ENCODE measurements at places on chromosomes 2 and 18. TPM values are rescaled to one million over a fixed set of nuclear protein-coding genes. Genes with fewer than 3 reads are reported as not detected.

DNA sequence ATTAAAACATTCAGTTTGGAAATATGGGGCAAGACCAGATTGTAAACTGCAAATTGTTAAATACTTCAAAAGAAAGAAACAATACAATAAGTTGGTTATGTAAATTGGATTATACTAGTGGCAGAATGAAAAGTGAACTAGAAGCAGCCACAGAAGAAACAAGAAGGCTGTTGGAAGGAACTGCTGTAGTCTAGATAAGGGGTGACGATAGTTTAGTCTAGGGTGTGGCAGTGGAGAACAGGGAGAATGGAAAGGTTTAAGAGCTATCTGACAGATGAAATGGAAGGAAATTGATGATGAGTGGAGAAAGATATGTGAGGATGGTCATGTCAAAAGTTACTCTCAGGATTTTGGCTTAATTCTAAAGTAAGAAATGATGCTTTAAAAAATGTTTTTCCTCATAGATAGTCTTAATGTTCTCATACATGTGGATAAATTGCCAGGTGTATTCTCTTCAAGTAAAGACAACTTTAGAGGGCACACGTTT lies 179.7 kb downstream of the GPD2 start:
- H3K27ac ChIP-seq = no peak overlapping the region
- no peak for DNase-seq
- H3K27me3 ChIP-seq = peaks cover 18% of the 10 kb centered on the region
- no peaks in the 10 kb centered on the region for H3K36me3 ChIP-seq

- no peak overlapping the region for H3K27ac ChIP-seq
- H3K4me1 ChIP-seq = no peaks in the 10 kb centered on the region
- no peak for DNase-seq
- no peak overlapping the region for H3K4me3 ChIP-seq
- H3K27me3 ChIP-seq = peaks cover 37% of the 10 kb centered on the region
Measured at GRCh38 chr2:120419073-120419472, 73.1 kb downstream of the INHBB start.

GRCh38 chr2:219210196-219210885 lies 3.8 kb downstream of the ZFAND2B start:
- H3K27me3 ChIP-seq = no peaks in the 10 kb centered on the region
- peak overlapping the region; percentile 94 for H3K27ac ChIP-seq
- H3K36me3 ChIP-seq = no peaks in the 10 kb centered on the region
- peaks cover 20% of the 10 kb centered on the region for H3K4me1 ChIP-seq
- H3K4me3 ChIP-seq = no peak overlapping the region

- peak overlapping the region; percentile 93 for H3K27ac ChIP-seq
- DNase-seq = no peak
- H3K4me3 ChIP-seq = no peak overlapping the region
- H3K27me3 ChIP-seq = no peaks in the 10 kb centered on the region
- peaks cover 3% of the 10 kb centered on the region for H3K36me3 ChIP-seq
Measured at GRCh38 chr18:44723411-44723810, 42.7 kb downstream of the SETBP1 start.

GRCh38 chr2:205748639-205749038 lies 66.3 kb downstream of the NRP2 start:
- DNase-seq = no peak
- H3K36me3 ChIP-seq = peaks cover 2% of the 10 kb centered on the region
- H3K4me1 ChIP-seq = no peaks in the 10 kb centered on the region
- H3K27me3 ChIP-seq = peaks cover 68% of the 10 kb centered on the region

- H3K27ac ChIP-seq = no peak overlapping the region
- no peak for DNase-seq
- H3K4me3 ChIP-seq = no peak overlapping the region
- no peaks in the 10 kb centered on the region for H3K36me3 ChIP-seq
- peaks cover 29% of the 10 kb centered on the region for H3K4me1 ChIP-seq
Measured at GRCh38 chr2:12931186-12931844, 214.6 kb downstream of the TRIB2 start.

DNA sequence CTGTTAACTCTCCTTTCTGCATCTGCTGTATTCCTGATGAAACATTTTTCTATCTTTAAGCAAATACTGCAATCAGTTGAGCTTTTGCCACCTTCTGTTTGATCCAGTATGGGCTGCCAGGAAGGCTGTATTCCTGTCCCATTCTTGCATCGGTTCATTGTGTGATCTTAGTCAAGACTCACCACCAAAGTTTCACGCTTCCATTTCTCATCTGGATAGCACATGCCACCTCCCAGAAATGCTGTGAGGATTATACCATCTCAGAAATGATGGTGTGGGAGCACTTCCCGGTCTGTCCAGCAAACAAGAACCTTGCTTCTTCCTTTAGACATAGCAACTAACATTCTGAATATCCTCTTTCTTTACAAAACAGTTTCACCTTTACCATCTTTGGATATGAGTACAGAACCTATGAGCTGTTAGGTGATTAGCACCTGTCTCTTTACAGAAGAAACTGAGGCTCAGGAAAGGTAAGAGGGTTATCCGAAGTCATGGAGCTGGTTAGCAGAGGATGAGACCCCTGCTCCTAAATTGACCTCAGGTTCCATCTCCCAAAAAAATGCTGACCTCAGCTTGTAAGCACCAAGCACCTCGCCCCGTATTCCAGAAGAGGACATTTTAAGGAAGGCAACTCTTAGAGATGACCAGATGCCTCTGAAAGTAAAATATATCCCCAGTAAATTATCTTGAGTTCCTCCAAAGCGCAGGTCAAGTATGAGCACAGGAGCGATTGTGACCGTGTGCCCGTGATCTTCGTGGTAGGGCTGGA lies 56.8 kb downstream of the FEZ2 start:
- no peak overlapping the region for H3K4me3 ChIP-seq
- DNase-seq = no peak
- H3K27ac ChIP-seq = no peak overlapping the region
- H3K27me3 ChIP-seq = no peaks in the 10 kb centered on the region

- H3K27me3 ChIP-seq = peaks cover 62% of the 10 kb centered on the region
- H3K36me3 ChIP-seq = peaks cover 2% of the 10 kb centered on the region
- peaks cover 6% of the 10 kb centered on the region for H3K4me1 ChIP-seq
- H3K4me3 ChIP-seq = no peak overlapping the region
- no peak for DNase-seq
- no peak overlapping the region for H3K27ac ChIP-seq
Measured at GRCh38 chr18:3725115-3725514, 275.1 kb downstream of the TGIF1 start.

GBX2 gene
- not detected for total RNA-seq

- peaks cover 30% of the 10 kb centered on the region for H3K27me3 ChIP-seq
- DNase-seq = no peak
- H3K36me3 ChIP-seq = no peaks in the 10 kb centered on the region
- H3K27ac ChIP-seq = peak overlapping the region; percentile 59
- H3K4me3 ChIP-seq = no peak overlapping the region
Measured at GRCh38 chr18:58928386-58928785, 63.7 kb downstream of the ZNF532 start.

DNA sequence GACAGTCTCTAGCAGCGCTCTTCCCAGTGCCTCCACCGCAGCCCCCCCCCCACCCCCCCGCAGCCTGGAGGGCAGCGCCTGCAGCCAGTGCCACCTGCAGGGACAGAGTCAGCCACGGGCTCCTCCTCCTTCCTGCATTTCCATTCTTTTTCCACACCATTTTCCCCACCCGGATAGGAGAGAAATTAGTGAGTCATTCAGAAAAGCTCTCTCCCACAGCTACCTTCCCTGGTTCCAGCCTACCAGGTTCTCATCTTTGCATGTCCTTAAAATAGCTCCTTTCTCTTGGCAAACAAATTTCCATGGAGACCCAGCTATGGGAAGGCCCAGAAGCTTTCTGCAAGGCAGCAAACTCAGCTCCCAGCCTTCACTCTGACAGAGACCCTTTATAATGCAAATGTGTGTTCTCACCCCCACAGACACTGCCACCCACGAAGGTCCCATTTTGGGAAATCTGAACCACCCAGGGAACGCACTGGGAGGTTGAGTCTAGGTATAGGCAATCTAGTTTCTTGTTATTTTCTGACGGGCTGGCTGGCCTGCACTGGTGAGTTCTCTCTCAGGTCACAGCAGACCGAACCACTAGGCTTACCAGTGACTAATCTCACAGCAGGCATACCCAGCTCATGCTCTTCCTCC lies 41.8 kb upstream of the ATG16L1 start:
- H3K36me3 ChIP-seq = peaks cover 9% of the 10 kb centered on the region
- H3K27ac ChIP-seq = peak overlapping the region; percentile 84
- H3K27me3 ChIP-seq = no peaks in the 10 kb centered on the region
- DNase-seq = no peak
- peaks cover 14% of the 10 kb centered on the region for H3K4me1 ChIP-seq
- no peak overlapping the region for H3K4me3 ChIP-seq

IL36A gene
- not detected for total RNA-seq

SULT1C2 gene
- not detected for total RNA-seq

DNA sequence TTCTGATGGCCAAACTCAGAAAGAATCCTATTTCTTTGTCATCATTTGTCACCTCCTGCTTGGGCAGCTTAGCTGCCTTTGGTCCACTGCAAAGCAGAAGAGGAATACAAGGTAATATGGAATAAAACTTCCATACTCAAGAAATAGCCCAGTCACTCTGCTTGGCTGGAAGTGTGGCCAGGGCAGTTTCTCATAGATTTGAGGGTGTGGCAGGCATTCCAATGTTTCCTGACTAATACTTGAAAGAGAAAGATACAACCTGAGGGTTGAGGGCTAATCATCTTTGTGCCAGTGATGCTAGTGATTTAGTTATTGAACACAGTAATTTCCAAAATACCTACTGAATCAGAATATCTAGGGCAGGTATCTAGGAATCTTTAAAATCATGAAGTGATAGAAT lies 83.1 kb downstream of the FAM161A start:
- H3K4me1 ChIP-seq = no peaks in the 10 kb centered on the region
- H3K4me3 ChIP-seq = no peak overlapping the region
- H3K36me3 ChIP-seq = peaks cover 2% of the 10 kb centered on the region
- no peak for DNase-seq

AQP4 gene
- total RNA-seq = not detected

DNA sequence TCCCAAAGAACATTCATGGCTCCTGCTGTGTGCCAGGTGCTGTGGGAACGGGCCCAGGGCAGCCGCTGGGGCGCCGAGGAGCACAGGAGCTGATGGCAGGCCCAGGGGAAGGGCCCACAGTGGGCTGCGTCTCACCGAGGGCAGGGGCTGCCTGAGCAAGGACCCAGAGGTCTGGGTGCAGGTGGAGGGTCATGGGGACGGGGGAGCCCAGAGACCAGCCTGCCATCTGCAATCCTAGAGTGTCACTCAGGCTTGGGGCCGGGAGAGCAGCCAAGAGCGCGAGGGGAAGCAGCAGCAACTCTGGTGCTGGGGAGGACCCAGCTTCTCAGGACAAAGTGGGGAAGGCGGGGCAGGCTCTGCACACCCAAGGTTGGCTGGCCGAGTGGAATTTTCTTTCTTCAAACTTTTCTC lies 207.4 kb downstream of the HDAC4 start:
- no peaks in the 10 kb centered on the region for H3K36me3 ChIP-seq
- no peak for DNase-seq
- H3K27me3 ChIP-seq = no peaks in the 10 kb centered on the region
- H3K4me1 ChIP-seq = peaks cover 5% of the 10 kb centered on the region
- no peak overlapping the region for H3K27ac ChIP-seq
- no peak overlapping the region for H3K4me3 ChIP-seq

- H3K27ac ChIP-seq = no peak overlapping the region
- peaks cover 14% of the 10 kb centered on the region for H3K4me1 ChIP-seq
- no peak overlapping the region for H3K4me3 ChIP-seq
- DNase-seq = no peak
- H3K36me3 ChIP-seq = peaks cover 4% of the 10 kb centered on the region
- no peaks in the 10 kb centered on the region for H3K27me3 ChIP-seq
Measured at GRCh38 chr2:204945376-204945775, 400.1 kb downstream of the PARD3B start.

DNA sequence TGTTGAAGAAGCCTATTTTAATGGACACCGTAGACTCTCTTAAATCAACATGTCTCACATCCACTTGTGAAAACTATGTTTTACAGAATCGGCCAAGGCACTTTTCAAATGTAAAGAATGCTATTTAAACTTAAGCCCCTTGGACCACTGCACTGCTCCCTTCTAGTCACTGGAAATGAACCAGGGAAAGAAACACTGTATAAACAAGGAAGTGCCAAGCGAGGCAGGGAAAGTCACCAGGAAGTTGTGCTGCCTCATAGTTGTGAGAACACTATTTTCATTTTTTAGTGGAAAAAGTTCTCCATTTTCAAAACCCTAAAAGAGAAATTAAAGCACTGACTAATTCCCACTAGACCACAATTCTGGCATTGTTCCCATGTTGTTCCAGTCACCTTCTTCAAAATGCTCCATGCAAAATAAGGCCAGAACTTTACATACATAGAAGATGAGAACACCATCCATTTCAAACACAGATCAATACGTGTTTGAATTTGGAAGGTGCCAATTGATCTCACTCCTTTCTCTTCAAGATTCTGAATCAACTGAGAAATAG lies 13.5 kb downstream of the CCDC141 start:
- H3K27me3 ChIP-seq = no peaks in the 10 kb centered on the region
- H3K27ac ChIP-seq = no peak overlapping the region
- peaks cover 5% of the 10 kb centered on the region for H3K4me1 ChIP-seq
- H3K36me3 ChIP-seq = no peaks in the 10 kb centered on the region
- no peak overlapping the region for H3K4me3 ChIP-seq
- no peak for DNase-seq

GRCh38 chr2:193895226-193895625 lies 1700.5 kb upstream of the TMEFF2 start:
- no peaks in the 10 kb centered on the region for H3K36me3 ChIP-seq
- H3K27me3 ChIP-seq = no peaks in the 10 kb centered on the region
- no peaks in the 10 kb centered on the region for H3K4me1 ChIP-seq
- H3K27ac ChIP-seq = no peak overlapping the region

GRCh38 chr2:11870064-11870463 lies 123.6 kb downstream of the LPIN1 start:
- no peak overlapping the region for H3K4me3 ChIP-seq
- no peaks in the 10 kb centered on the region for H3K27me3 ChIP-seq
- peaks cover 27% of the 10 kb centered on the region for H3K4me1 ChIP-seq

Data from T-helper 17 cell (primary cell).